ENCODE measurements at places on chromosomes 2 and 18.

DNA sequence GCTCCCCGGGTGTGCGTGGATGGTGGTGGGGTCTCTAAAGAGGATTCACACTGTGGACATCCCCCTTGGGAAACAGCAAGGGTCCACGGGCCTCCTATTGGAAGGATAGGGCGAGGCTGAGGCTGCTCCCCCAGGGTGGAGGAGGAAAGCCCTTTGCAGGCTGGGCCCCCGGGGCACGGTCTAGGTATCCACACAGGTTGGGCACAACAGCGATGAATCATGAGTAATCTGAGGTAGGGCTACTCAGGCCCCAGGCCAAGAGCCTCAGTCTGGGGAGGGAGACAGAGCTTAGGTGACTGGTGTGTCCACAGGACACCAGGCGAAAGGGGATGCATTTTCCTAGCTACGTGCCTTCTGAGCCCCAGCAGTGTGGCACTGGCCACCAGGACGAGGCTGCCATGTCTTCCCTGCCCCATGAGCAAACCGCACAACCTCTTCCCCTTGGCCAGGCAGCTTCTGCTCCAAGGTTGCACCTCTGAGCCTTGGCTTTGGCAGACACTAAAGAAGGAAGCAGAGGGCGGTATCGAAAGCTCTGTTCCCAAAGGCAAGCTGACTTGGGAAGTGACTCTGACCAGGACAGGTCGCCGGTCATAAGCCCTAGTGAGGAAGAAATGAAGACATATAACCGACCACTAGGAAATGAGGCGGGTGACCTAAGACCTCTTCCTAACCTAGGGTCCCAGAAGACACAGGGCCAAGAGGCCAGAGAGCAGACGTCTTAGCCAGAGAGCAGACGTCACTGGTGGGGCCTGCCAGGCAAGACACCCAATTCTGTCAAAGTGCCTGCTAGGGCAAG lies 14.6 kb upstream of the SEMA4C start:
- no peak for DNase-seq

DNA sequence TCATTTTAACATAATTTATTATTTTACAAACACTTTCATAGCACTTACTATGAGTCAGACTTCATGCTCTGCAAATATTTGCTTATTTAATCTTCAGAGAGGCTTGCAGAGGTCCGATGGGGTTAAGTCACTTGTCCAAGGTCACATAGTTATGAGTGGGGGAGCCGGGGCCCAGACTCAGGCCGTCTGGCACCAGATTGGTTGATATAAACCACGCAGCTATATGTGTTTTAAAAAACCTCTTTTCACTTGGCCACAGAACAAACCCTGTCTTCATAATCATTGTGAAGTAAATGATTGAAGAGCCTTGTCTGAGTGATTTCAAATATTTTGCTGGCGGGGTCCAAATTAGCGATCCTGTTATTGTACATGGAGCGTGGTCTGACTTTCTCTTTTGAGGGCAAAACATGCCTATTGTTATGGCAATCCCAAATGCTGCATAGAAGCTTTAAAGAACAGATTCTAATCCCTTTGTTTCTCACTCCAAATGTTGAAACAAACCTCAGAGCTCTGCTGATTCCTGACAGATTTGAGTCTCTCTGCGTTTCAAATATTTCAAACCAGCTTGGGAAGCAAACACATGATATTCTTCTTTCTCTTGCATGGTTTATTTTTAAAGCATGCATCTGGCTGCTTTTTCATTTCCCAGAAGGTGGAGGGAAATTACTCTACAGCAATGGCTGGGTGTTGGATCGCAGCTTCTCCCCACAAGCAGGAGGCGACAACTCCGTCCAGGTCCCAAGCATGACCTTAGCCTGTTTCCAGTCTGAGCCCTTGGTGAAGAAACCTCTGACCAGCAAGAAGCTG lies 142.4 kb downstream of the DDX1 start:
- DNase-seq, result no peak

DNA sequence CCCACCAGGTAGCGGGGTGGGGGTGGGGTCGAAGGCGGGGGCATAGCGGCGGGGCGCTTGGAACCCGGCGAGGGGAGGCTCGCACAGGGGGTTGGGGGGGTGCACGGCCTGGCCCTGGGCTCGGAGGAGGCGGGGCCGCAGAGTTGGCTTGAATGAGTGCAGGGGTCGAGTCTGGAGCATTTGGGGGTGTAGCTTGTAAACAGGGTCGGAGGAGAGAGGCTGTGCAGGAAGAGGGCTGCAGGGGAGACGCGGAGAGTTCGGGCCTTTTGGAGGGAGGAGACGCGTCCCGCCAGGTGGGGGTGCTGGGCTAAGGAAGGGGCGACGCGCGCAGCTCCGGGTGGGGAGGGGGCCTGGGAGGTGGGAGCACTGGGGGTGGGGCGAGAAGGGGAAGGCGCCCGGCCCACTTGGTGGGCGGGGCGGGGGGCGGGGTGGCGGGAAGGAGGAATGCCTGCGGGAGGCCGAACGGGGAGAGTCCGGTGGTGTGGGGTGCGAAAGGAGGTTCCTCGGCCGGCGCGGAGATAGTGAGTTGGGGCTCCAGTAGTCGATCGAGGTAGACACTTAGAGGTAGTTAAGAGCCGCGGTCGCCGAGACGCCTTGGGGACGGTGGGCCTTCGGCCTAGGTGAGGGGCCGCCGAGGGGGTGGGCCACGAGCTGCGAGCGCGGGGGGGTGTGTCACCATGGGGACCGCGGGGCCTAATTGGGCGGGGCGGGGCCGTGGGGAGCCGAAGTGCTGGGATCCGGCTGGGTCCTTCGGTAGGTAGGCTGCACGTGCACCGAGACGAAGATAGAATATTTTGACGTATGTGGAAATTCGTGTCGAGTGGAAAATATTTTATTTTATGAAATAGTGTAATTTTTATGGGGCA lies 774 bp downstream of the MSH6 start:
- DNase-seq, result peak; percentile 55

DNA sequence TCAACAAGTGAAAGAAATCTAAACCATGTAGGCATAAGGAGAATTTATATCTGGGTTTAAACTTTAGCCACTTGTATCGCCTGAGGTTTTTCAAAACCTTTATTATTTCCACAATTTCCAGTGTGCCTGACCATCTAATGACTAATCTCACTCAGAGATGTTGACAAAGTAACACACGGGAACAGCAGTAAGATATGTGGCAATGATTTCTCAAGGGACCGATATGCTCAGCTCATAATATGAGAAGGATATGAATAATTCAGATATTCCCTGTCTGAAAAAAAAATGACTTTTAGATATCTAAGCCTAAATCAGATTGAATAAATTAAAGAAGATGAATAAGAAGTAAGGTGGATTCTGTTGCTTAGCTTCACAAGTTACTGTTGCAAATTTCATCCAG lies 43.5 kb downstream of the TMEM163 start:
- no peak for DNase-seq

DNA sequence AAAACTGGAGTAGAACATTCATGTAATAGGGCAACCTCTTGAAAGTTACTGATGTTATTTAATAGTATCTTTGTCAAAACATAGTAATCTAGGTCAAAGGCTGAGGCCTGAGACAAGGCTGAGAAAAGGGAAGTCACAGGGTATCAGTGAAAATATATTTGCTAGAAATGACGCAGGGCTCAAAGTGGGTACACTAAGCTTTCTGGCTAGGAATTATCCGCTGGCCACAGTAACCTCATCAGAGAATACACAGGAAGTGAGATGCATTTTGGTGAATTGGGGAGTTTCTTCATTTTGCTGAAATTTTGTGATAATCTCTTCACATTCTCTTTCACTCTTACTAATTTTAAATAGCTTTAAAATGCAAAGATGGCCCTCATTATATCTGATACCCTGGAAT lies 206.8 kb downstream of the OTX1 start:
- no peak for DNase-seq

DNA sequence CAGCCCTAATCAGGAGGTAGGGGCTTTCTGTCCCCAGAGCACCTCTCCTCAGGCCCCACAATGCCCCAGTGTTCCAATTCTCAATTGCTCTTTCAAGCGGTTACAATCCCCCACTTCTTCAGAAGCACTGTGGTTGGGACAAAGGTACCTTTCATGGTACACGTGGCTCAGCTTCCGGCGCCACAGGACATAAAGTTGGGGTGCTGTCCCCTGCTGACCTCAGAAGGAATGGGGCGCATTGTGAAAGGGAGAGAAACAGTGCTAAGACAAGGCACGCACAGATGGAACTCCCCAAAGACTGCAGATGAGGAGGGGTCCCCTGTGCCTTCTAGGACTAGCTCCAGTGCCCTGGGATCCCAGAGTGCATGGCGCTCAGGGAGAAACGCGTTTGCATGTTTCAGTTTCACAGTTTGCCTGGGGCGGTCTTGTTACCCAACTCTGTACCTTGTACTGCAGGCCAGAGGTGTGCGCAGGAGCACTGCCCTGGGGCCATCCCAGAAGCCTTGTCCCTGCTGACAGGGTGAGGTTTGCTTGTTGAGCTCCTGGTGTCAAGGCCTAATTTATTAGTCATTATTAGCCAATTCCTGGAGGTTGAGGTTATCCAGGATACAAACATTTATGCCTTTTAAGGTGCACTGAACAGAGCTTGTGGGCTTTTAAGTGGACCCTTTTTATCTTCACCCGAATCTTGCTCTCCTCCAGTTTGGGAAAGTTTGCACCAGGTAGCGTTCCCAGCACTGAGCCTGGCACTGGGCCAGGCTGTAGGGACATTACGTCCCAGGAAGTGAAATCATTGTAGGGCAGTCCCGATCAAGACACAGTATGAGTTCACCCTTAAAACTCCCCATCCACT lies 7.6 kb downstream of the CNDP1 start:
- no peak for DNase-seq

GRCh38 chr2:236797411-236797810 lies 227.8 kb downstream of the ACKR3 start:
- no peak for DNase-seq

DNA sequence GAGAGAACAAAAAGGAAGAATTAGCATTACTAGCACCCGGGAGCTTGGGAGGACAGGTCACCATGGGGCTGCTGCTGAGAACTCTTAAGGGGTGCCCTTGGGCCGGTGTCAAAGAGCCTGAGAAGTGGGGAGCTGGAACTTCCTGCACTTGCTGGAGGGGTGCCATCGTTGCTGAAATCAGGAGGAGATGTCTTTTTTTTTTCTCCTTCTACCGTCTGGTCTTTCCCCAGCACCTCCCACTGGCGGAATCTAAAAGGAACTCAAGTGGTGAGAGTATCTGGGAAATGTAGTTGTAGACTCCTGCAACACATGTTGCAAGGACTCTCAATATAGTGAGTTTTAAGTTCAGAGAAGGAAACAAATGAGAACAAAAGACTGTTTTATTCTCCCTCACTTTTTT lies 6.1 kb upstream of the AMMECR1L start:
- no peak for DNase-seq

- DNase-seq, result no peak
Observed at GRCh38 chr2:86027196-86027921, 78.3 kb downstream of the POLR1A start.

- no peak for DNase-seq
Observed at GRCh38 chr2:10973766-10974165, 62.0 kb downstream of the KCNF1 start.

DNA sequence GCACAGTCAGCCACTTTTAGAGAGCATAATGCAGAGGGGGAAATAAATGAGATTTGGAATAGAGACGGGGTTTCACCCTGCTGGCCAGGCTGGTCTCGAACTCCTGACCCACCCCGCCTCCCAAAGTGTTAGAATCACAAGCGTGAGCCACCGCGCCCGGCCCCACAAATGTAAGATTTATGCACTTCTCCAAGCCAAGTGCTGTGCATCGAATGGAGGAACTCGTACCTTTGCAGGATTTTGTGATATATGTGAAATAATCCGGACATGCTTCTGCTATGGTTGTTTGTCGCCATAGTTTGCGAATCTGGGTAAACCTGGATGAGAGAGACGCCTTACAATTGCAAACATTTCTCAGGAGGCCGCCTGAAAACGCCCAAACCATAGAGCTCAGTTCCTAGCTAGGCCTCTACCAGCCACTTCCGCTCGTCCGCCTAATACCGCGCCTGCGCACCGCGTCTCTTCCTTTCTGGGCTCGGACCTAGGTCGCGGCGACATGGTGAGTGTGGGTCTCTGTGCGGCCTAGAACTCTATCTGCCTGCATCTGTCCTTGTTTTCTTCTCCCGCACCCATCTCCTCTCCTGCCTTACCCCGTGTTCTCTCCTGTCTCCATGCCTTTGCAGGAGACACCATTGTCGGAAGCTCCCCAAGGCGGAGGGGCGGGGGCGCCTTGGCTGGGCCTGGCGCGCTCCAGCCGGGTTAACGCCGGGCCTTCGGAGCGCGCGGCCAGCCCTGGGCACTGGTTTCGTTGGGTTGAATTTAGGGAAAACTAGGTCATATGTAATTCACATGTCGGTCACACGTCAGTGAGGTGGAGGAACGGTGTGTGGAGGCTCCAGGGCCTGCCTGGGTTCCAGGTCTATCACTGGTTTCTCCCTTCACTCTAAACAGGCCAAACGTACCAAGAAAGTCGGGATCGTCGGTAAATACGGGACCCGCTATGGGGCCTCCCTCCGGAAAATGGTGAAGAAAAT lies at the start of gene RPL37A:
Gene RPL37A, plus strand, starts transcription at position 466 of the 974 bp plus-strand sequence. Its CDS starts 31 bp downstream, at position 497.
- peak; percentile 84 for DNase-seq

DNA sequence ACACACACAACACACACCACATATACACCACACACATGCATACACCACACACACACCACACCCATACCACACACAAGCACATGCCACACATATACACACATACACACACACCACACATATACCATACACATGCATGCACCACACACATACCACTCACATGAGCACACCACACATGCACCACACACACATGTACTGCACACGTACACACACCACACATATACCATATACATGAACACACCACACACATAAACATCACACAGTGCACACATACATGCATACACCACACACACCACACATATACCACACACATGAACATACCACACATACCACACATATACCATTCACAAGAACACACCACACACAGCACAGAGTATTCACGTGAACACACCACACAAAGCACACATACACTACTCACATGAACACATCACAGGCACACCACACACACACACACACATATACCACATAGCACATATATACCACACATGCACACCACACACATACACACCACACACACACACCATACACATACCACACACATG lies 219.9 kb upstream of the RAB6C start:
- DNase-seq, result no peak

Data from NCI-H1930 (cell line).